ENCODE measurements at places on chromosomes 1 and 21.

DNA sequence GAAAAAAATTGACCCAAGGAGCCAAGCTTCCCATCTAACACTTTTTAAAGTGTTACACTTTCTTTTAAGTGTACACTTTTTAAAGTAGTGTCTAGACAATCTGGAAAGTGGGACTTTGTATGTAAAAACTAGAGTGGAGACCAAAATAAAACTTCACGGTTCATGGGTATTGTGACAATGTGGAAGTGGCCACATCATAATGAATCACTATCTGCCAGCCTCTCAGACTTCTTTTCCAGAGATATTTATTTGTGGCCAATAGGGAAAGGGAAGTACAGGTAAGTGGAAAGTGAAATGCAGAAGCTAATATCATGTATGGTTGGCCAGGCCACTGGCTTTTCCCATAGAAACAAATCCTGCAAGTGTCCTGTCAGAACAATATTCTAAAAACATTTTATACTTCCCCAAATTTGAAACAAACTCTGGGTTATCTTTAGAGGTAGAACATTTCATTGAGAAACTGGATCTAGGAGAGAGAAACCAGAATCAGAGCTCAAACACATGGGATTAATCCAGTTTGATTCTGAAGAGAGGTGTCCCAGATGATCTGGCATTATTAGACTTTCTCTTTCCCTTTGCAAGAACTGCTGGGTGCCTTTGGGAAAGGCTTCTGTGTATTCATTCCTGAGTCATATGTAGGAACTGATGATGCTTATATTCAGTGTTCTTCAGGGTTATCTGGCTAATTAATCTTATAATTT, 2.0 kb downstream of the TNFSF18 start:
- DNase-seq: no peak

DNA sequence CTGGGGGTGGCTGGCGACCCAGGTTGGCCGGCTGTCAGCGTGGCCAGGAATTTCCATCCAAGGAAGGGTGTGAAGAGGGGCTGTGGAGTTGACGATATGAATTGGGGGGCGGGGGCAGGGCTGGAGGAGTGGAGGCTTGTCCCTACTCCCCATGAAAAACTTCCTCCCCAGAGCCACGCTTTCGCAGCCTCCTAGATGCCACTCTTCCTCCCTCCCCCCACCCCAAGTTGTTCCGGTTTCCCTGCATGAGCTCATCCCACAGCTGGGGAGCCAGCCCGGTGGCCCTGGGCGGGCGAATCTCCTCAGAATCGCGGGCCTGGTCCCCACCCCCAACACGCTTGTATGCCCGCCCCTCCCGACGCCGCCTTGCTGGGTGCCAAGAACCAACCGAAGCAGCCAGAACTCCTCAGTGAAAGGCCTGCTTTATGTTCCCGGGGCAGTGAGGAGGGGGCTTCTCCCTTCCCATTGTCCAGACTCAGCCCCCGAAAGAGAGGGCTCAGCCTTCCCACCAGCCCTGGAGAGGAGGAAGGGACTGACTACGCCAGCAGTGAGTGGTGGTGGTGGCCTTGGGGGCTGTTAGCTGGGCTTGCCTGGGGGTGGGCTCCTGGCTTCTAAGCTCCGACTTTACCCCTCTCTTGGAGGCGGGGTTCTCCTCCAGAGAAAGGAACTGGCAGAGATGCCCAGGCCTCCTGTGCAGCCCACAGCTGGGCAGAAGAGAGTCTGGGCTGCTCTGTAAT, 1.8 kb upstream of the CSMD2 start:
- no peak for DNase-seq

- DNase-seq: peak; percentile 78
Observed at GRCh38 chr1:13965770-13966398, 265.9 kb downstream of the PRDM2 start.

GRCh38 chr1:41672173-41672572, 187.7 kb upstream of the EDN2 start:
- no peak for DNase-seq

GRCh38 chr1:93964096-93964776, 55.0 kb upstream of the GCLM start:
- no peak for DNase-seq

DNA sequence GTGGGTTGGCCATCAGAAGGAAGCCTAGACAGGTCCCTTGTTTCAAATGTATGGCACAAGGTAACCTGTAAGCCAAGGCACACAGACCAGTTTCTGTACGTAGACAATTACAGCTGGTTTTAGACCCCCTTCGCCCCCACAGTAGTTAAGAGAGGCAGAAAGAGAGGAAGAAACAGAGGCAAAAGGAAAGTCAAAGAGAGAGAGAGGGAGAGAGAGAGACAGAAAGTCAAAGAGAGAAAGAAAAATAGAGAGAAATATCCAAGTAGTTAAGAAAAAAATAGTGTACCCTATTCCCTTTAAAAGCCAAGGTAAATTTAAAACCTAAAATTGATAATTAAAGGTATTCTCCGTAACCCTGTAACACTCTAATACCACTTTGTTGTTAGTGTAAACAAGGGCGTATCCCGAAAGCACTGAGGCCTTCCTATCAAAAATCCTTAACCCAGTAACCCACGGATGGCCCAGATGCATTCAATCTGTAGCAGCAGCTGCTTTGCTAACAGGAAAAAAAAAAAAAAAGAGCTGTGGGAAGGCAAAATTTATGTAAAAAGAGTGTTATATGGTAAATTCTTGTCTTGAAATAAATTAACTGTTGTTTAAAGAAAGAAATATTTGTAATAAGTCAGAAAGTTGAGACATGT, 49.4 kb downstream of the ADCY10 start:
- DNase-seq: peak; percentile 48

DNA sequence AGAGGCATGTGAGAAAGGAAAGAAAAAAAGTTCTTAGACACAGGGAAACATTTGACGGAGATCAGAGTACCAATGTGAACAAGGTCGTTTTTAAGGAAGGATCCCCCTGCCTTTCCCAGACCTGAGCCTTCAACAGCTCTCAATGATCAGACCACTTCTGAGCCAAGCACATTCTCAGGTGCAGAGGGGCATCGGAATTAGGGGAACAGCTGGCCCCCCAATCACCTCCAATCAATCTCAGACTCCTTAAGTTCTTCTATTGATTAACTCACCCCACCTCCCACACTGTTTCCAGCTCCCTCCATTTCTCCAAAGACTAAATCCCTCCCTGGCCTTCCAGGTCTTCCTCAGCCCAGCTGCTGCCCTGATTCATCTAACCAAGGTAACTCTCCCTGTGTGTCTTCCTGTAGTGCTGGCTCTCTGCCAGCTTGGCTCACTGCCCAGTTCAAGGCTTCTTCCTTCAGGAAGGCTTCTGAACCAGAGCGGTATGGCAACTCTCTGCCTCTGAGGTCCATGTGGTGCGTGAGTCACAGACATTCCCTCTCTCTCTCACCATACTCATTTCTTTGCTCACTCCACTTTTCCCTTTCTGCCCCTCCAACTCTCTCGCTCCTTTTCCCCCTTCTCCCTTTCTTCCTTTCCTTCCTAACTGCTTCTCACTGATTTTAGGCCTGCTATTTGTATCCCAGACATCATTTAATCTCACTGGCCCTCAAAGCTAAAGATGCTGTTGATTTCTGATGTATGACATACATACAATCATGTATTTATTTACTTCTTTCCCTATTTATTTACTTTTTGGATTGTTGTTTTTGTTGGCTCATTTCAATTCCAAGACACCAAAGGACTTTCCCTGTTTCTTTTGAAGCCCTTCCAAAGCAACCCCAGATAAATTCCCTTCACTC, 18.1 kb downstream of the CFAP45 start:
- peak; percentile 97 for DNase-seq

DNA sequence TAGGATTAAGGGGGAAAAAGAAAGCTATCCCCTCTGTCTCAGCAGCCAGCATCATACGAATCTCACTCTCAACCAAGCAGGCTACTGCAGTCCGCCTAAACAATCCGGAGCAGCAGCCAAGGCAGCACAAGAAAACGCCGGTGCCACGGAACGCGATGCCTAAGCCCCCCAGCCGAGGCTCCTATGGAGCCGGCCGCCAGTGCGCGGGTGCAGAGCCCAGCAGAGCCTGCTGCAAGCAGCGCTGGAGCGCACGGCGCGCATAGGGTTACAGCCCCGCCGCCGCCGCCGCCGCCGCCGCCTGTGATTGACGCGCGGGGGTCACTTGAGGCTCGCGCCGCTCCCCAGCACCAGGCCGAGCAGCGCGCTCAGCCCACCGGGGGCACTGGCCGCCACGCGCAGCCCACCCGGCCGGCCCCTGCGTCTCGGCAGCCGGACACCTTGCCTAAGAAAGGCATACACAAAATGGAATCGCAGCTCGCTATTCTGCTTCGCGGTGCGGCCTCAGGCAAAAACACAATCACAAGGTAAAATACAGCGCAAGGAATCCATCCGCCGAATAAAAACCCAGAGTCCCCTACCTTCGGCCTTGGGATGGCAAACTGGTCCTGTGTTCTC, 780 bp downstream of the HIVEP3 start:
- DNase-seq: peak; percentile 58

- no peak for DNase-seq
Observed at GRCh38 chr1:208129060-208129459, 115.1 kb downstream of the PLXNA2 start.

GRCh38 chr1:56436296-56436695, 143.1 kb downstream of the PLPP3 start:
- no peak for DNase-seq

GRCh38 chr21:46205766-46206162, 21.5 kb upstream of the SPATC1L start:
- no peak for DNase-seq

GRCh38 chr1:109208836-109209463, 4.8 kb upstream of the SARS1 start:
- DNase-seq: no peak

DNA sequence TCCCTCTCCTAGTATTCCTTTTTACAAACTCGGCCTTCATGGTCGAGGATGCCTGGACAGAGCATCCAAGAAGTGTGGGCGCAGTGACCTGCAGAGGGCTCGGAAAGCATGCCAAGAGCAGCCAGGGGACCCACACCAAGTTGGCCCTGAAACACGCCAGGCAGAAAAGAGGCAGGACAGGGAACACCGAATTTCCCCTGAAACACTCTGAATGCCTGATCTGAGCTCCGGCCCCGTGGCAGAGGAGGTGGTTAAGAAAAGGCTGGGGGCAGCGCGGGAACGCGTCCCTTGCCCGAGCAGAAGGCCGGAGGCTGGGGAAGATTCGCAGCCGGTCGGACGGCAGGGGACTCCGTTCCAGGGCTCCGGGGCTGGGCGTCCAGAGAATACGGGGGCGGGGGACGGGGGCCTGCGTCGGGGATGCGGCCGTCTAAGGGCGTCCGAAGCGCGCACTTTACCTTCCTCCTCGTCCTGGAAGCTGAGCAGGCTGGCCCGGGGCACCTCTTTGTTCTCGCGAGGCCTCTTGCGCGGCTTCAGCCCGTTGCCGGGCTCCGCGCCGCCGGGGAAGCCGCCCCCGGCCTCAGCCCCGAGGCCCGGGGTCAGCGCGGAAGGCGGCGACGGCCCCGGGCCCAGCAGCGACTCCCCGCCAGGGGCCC, 558 bp downstream of the PAXBP1 start:
- peak; percentile 48 for DNase-seq

DNA sequence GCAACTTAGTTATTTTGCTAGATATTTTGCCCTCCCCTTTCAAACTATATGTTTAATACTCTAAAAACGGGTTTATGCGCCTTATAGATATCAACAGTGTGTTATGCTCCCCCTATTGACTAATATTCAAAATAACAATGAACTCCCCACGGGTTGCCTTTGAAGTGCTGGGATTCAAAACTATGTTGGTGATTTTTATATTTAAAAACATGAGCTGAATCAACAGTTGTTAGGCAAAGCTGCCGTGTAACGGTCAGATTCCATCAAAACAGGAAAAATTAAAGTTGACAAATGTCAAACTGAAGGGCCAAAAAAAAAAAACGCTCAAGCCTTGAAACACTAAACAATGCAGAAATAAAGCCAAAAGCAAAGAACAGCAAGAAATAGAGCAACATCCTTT, 2.5 kb downstream of the TGFBR3 start:
- no peak for DNase-seq

- no peak for DNase-seq
Observed at GRCh38 chr1:109573785-109574184, 25.4 kb downstream of the GNAI3 start.

- no peak for DNase-seq
Observed at GRCh38 chr1:183242556-183242955, 56.5 kb downstream of the LAMC2 start.

DNA sequence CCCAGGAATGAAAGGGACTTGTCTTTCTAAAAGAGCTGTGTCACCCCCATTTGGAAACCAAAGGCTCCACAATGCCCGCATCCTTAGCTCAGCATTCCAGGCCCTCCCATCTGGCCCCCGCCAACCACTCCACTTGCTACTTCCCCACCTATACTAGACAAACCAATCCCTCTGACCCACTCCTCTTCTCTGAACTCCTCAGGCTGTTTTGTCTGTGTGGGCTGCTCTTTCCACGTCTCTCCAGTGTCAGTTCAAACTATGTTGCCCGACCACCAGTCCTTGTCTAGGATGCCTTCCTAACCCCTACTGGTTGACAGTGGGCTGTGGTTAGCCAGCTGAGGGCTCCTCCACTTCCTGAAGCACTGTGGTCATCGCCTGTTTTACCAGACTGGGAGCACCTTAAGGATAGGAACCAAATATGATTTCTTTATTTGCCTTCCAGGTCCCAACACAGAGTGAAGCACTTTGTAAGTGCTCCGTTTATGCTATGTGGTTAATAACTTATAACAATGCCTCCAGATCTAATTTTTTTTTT, 8.1 kb upstream of the COA7 start:
- DNase-seq: no peak

DNA sequence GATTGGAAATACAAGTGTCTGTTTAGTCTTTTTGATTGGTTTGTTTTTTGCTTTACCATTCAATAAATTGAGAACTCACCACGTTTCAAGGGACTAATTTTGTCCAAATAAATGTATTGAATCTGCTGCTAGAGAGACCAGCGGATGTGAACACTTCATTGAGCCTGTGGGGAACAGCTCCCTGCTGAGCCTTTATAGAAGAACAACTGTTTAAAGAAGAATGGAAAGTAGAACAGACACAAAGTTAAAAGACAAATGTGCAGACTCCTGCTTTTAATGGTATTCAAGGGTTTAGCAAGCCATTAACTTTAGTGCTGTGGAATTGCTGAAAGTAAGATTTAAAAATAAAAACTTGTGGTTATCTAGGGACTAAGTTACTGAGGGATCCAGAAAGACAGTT, 817.7 kb upstream of the B3GALT2 start:
- no peak for DNase-seq
